Skin of body (tissue), 3 donors: ENCODE measurements at places on chromosomes 2 and 18. TPM values are rescaled to one million over a fixed set of nuclear protein-coding genes. Genes with fewer than 3 reads are reported as not detected.

- DNase-seq, result no peak
Observed at GRCh38 chr2:40554665-40555294, 102.9 kb upstream of the SLC8A1 start.

DNA sequence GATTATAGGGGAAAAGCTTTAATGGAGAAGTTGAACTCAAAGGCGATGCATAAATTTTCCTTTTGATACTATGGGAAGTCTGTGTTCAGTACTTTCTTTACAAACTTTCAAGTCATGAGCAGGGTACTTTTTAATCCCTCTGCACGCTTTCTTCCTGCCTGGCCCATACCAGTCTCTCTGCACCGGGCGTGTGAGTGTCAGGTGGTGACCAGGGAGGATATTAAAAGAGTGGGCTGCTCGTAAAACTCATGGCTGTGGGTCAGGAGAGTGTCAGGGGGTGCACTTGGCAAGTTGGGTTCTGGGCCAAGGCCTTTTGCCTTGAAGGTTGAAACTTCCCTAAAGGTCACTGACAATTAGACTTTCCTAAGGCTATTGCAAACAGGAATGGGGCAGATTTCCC, 367.8 kb downstream of the GPD2 start:
- DNase-seq, result no peak

- DNase-seq, result no peak
Observed at GRCh38 chr18:49640741-49641140, 78.9 kb downstream of the LIPG start.

- DNase-seq, result peak; percentile 78
Observed at GRCh38 chr2:24304098-24304497, 56.2 kb downstream of the ITSN2 start.

GRCh38 chr2:34280606-34281005, 681.5 kb upstream of the FAM98A start:
- DNase-seq, result no peak

GRCh38 chr2:46461011-46461674, 18.2 kb upstream of the TMEM247 start:
- peak; percentile 58 for DNase-seq

- DNase-seq, result no peak
Observed at GRCh38 chr2:64832936-64833335, 156.3 kb upstream of the SLC1A4 start.

DNA sequence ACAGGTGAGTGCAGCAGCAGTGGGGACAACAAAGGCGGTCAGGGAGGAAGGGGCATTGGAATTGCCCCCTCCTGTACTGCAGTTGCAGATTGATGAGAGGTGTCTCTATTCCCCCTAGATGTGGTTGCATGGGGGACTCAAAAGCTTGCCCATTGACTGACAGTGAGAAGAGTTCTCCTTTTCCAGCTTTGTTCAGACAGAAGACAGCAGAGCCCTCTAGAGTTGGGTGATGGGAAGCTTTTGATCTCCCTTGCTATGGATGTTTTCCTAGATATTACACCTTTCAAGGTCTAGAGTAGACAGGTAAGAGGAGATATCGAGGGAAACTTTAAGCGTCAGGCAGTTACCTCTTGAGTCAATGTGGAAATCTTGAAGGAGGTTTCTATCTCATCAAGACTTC, 2.9 kb downstream of the PROKR1 start:
- no peak for DNase-seq

Gene UGT1A4
- not detected for total RNA-seq

Gene SLC19A3
- total RNA-seq, result 18.3 TPM
